ENCODE measurements at places on chromosomes 4 and X.

DNA sequence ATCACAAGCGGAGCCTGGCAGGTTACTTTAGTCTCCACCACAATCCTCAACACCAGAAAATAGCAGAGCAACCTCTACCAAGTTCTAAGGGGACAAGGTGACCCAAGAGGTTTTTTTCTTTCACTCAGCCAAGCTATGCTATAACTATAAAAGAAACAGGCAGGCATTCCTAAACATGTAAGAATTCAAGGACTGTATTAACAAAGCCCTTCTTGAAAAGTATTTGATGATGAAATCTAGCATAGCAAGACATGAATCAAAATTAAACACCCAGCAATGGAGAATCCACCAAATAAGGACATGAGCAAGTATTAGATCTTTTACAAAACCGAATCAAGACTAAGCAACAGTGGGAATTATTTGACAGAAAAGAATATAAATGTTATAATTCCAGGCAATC is 25.7 kb upstream of the C1QTNF7 start:
- no peak for DNase-seq

DNA sequence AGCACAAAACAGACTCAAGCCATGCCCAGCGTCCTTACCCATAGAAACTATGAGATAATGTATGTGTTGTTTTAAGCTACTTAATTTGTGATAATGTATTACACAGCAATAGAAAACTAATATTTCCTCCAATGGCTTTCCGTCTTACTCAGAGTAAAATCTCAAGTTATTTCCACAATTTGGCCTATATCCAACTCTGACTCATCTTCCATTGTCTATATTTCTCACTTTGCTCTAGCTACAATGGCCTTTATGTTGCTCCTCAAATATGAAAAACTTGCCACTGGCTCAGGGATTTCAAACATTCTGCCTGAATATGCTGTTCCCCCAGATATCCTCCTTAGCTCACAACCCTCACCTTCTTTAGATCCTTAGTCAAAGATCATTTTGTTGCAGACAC is 31.6 kb downstream of the IQCM start:
- no peak for DNase-seq

DNA sequence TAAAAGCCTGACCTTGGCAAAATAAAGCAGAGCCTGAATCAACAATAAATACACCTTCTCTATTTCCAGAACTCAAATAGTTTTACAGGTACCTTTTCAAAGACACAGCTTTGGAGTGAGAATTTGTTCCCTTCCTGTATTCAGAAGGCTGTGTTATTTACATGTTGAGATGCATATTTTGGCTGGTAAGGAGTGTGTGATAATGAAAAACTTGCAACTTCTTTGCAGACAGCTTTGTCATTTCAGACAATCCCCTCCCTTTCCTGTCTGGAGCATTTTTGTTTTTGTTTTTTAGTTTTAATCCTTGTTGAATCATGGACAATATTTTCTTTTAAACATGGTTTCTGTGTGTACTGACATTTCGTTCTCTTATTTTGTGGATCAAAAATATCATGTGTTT is 493.8 kb downstream of the FAT4 start:
- DNase-seq, result no peak

GRCh38 chrX:307261-308111 is 11.1 kb downstream of the GTPBP6 start:
- peak; percentile 72 for DNase-seq

DNA sequence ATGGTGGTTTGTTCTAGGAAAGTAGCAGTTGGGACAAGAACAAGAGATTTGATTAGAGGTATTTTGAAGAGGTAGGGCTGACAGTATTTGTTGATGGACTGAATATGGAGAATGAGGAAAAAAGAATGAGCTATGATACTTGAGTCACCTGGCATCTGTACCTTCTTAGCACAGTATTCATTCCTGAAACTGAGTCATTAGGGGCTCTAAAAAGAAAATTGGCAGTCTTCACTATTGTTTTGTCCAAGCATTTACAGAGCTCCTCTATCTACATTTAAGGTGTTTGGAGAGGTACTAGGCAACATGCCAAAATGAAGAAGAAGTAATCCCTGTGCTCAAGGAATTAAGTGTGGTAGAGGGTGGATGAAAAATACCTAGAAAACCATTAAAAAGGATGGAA is 165.8 kb downstream of the SHROOM4 start:
- no peak for DNase-seq

DNA sequence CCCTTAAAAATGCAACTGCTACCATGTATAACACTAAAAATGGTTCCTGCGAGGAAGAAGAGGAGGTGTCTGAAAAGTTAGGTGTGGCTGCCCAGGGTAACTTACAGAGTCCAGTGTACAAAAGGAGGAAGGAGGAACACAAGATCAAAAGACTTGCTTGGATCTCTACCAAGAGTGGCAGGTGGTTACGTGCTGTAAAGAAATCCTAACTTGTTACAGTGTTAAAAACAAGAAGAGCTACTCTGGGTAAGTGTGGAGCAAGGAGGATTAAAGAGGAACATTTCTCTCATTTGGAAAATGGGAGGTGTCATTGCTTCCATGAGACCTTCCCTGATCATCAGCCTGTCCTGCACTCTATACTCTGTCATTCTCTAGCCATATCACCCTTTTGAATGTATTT is 242.0 kb downstream of the PTTG2 start:
- no peak for DNase-seq

GRCh38 chr4:98482847-98483806 is 175.3 kb downstream of the TSPAN5 start:
- no peak for DNase-seq

DNA sequence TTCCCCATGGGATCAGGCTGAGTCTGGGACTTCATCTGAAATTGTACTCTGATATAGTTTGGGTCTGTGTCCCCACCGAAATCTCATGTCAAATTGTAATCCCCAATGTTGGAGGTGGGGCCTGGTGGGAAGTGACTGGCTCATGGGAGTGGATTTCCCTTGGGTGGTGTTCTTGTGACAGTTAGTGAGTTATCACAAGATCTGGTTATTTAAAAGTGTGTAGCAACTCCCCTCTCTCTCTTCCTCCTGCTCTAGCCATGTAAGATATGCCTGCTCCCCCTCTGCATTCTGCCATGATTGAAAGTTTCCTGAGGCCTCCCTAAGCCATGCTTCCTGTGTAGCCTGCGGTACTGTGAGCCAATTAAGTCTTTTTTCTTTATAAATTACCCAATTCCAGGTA is 61.0 kb downstream of the RASGEF1B start:
- DNase-seq, result no peak

DNA sequence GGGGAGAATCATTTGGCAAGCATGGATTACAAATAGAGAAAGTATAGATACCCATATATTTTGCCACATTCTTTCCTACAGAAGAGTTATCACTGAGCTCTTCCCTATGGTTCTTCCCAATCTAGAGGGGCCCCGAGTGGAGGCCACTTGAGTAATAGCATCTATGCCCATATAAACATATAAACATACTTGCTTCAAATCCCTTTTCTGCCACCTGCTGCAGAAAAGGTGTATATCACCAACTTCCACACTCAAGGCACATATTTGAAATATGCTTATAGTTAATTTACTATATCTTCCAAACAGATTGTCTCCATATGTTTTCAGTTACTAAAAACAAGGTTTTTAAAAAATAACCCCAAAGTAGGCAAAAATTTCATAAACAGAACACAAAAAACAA is 642.8 kb upstream of the DIPK2B start:
- DNase-seq, result no peak

GRCh38 chr4:161704653-161705052 is 459.1 kb downstream of the FSTL5 start:
- DNase-seq, result no peak

- peak; percentile 90 for DNase-seq
These were observed 88.6 kb downstream of the PALLD start for GRCh38 chr4:168585168-168586091.

DNA sequence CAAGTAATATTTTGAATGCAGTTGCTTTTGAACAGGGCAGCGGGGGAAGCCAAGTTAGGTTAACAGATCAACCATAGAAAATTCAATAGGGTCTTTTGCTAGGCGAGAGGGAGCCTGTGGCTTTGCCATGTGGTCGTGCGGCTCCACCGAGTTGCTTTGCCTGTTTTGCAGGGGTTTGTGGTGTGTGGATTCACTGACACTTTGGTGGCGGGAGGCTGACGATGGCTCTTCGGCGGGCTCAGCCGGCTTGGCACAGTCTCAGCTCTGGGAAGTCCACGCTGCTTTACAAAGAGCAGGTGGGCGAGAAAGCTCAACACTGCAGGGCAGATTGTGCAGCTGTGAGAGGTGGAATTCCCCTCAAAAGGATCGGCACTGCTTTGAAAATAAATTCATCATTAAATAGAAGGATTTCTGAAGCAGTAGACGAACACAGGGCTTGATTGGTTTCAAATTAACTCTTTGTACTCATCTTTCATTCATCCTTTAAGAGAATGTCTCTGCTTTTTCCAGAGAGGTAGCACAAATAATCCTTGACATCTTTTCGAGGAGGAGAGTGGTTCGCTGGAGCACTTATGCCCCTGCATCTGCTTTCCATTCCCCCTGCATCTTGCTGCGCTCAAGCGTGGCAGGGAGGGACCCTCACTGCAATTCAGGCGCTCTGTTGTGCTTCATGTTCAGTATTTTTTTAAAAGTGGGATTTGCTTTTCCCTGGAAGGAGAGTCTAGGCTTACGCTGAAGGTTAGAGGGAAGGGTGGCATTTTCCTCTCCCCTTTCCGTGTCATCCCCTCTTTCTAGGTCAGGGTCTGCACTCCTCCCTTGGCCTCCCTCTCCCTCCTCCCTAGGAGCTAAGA is 201.8 kb upstream of the LEF1 start:
- no peak for DNase-seq

Measured in suprapubic skin (tissue), 4 donors.